ENCODE measurements at places on chromosomes 1 and 21. TPM values are rescaled to one million over a fixed set of nuclear protein-coding genes. Genes with fewer than 3 reads are reported as not detected.

The GSTM4 gene
- 4.0 TPM for total RNA-seq

The CA6 gene
- total RNA-seq = not detected

The UBL4B gene
- not detected for total RNA-seq

The PTCH2 gene
- 0.13 TPM for total RNA-seq

The SPRR2D gene
- not detected for total RNA-seq

The SLC35F3 gene
- total RNA-seq = not detected

The AKNAD1 gene
- total RNA-seq = not detected

The TRAF3IP3 gene
- not detected for total RNA-seq

The ALDH4A1 gene
- total RNA-seq = 13.8 TPM

The DNM3 gene
- total RNA-seq = 3.3 TPM

The OR2L2 gene
- total RNA-seq = not detected

The SLC45A3 gene
- 10.1 TPM for total RNA-seq

The ESPN gene
- total RNA-seq = 0.65 TPM

The CTSS gene
- 35.2 TPM for total RNA-seq

The OR2M7 gene
- not detected for total RNA-seq

The MTARC1 gene
- 3.4 TPM for total RNA-seq

The BLZF1 gene
- total RNA-seq = 37.3 TPM

The PGLYRP4 gene
- not detected for total RNA-seq

The S100A5 gene
- total RNA-seq = not detected

The SAMSN1 gene
- 3.6 TPM for total RNA-seq

The PIAS3 gene
- total RNA-seq = 21.8 TPM

The CRP gene
- total RNA-seq = not detected

The IL19 gene
- not detected for total RNA-seq

The DISP3 gene
- total RNA-seq = 0.07 TPM

The ERO1B gene
- 5.3 TPM for total RNA-seq

The MRPS6 gene
- 20.9 TPM for total RNA-seq

The CAMSAP2 gene
- 69.9 TPM for total RNA-seq

The ERG gene
- total RNA-seq = 143 TPM

The CFAP141 gene
- total RNA-seq = not detected

The LAX1 gene
- total RNA-seq = 0.13 TPM

The RRP15 gene
- 13.2 TPM for total RNA-seq

The OTUD3 gene
- total RNA-seq = 8.9 TPM

The GFI1 gene
- 0.07 TPM for total RNA-seq

The AIM2 gene
- 0.29 TPM for total RNA-seq

The INSRR gene
- not detected for total RNA-seq

The CHI3L2 gene
- total RNA-seq = not detected

The CYP4B1 gene
- not detected for total RNA-seq

The VCAM1 gene
- 10.4 TPM for total RNA-seq

The NAXE gene
- 69.1 TPM for total RNA-seq

The MAP10 gene
- 2.8 TPM for total RNA-seq

The CYP4A22 gene
- 0.07 TPM for total RNA-seq

The FAM229A gene
- 1.5 TPM for total RNA-seq

The NGF gene
- total RNA-seq = not detected

The FBXO2 gene
- total RNA-seq = 0.50 TPM

The CELA3B gene
- 0.40 TPM for total RNA-seq

The KANK4 gene
- not detected for total RNA-seq

The SLC9C2 gene
- total RNA-seq = not detected

The TFF2 gene
- not detected for total RNA-seq
